Adrenal gland (tissue), 19 donors: ENCODE measurements at places on chromosomes 12 and 14. TPM values are rescaled to one million over a fixed set of nuclear protein-coding genes. Genes with fewer than 3 reads are reported as not detected.

DNA sequence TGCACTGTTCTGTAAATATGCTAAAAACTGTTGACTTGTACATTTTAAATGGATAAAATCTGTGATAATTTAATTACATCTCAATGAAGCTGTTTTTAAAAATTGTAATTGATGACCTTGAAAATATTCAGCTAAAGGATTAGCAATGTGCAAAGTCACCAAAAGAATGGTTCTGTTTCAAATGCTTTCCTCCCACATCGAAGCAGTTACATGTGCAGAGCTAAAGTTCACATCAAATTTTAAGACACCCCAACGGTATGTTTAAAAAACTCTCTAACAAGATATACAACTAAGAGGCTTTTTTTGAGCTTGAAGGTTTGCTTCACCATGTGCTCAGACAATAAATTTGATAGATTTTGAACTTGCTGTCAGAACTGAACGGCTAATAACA lies 114.6 kb upstream of the KRAS start:
- no peaks in the 10 kb centered on the region for H3K36me3 ChIP-seq
- no peak overlapping the region for H3K4me3 ChIP-seq
- no peaks in the 10 kb centered on the region for H3K27me3 ChIP-seq
- no peak for DNase-seq
- no peaks in the 10 kb centered on the region for H3K4me1 ChIP-seq

DNA sequence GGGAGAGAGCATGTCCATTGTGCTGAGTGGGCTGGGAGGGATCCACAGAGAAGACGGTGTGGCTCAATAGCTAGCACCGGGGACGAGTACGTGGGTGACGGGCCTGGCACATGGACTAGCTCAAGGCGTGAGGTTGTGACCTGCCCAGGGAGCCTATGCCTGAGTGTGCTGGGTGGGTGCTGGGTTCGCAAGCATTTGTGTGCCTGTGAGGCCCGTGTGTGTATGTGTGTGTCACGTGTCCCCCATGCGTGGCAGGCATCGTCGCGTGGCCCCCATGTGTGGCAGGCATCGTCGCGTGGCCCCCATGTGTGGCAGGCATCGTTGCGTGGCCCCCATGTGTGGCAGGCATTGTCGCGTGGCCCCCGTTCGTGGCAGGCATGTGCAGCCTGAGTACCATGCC lies 109.2 kb downstream of the TMEM121 start:
- no peaks in the 10 kb centered on the region for H3K27me3 ChIP-seq
- no peaks in the 10 kb centered on the region for H3K36me3 ChIP-seq
- H3K4me1 ChIP-seq: no peaks in the 10 kb centered on the region

DNA sequence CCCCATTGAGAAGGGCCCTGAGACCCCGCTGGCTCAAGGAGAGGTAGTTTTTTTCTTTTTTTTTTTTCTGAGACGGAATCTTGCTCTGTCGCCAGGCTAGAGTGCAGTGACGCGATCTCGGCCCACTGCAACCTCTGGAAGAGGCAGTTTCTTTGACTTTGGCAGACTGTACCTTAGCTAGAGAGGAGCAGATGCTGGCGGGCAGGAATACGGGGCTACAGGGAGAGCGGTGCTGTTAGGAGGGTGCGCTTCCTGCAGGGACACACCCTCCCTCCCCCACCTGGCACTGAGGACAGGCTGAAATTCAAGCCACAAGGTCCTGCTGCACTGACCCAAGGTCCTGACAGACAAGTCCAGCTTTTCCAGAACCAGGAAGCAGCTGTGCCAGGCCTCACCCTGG lies 32.2 kb upstream of the NUDT14 start:
- no peak overlapping the region for H3K4me3 ChIP-seq
- H3K36me3 ChIP-seq: peaks cover 29% of the 10 kb centered on the region
- DNase-seq: no peak
- no peaks in the 10 kb centered on the region for H3K4me1 ChIP-seq
- no peak overlapping the region for H3K27ac ChIP-seq
- H3K27me3 ChIP-seq: no peaks in the 10 kb centered on the region

Gene CLEC2A
- not detected for total RNA-seq

- H3K27ac ChIP-seq: no peak overlapping the region
- no peak overlapping the region for H3K4me3 ChIP-seq
- DNase-seq: peak; percentile 90
- H3K36me3 ChIP-seq: no peaks in the 10 kb centered on the region
- H3K27me3 ChIP-seq: no peaks in the 10 kb centered on the region
Measured at GRCh38 chr12:12927211-12928079, 24.5 kb downstream of the GPRC5D start.

- no peak overlapping the region for H3K27ac ChIP-seq
- no peak overlapping the region for H3K4me3 ChIP-seq
- no peaks in the 10 kb centered on the region for H3K27me3 ChIP-seq
- no peaks in the 10 kb centered on the region for H3K36me3 ChIP-seq
Measured at GRCh38 chr14:92247947-92248346, 75.0 kb upstream of the SLC24A4 start.

DNA sequence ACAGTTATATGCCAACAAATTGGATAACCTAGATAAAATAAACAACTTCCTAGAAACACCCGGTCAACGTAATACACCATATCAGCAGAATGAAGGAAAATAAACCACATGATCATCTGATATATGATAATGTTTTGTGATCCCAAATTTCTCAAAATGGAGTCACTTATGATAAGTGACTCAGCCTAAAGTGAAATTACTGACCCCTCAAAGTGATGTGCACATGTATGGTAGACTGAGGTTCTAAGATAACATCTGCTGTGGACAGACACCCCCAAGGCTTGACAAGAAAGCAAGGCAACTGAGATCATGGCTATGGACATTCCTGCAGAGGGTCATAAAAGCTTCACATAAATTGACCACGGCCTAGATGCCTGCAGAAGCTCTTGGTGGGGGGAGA lies 105.1 kb upstream of the DCN start:
- no peaks in the 10 kb centered on the region for H3K27me3 ChIP-seq

Gene GALNT8
- not detected for total RNA-seq

- H3K27me3 ChIP-seq: no peaks in the 10 kb centered on the region
- H3K36me3 ChIP-seq: no peaks in the 10 kb centered on the region
- H3K27ac ChIP-seq: peak overlapping the region; percentile 29
- DNase-seq: peak; percentile 29
Measured at GRCh38 chr14:22898302-22899090, 15.5 kb downstream of the REM2 start.

GRCh38 chr14:92584816-92585215 lies 71.2 kb downstream of the RIN3 start:
- no peak for DNase-seq
- no peaks in the 10 kb centered on the region for H3K36me3 ChIP-seq
- no peak overlapping the region for H3K4me3 ChIP-seq
- no peak overlapping the region for H3K27ac ChIP-seq
- no peaks in the 10 kb centered on the region for H3K27me3 ChIP-seq
- H3K4me1 ChIP-seq: peaks cover 18% of the 10 kb centered on the region

DNA sequence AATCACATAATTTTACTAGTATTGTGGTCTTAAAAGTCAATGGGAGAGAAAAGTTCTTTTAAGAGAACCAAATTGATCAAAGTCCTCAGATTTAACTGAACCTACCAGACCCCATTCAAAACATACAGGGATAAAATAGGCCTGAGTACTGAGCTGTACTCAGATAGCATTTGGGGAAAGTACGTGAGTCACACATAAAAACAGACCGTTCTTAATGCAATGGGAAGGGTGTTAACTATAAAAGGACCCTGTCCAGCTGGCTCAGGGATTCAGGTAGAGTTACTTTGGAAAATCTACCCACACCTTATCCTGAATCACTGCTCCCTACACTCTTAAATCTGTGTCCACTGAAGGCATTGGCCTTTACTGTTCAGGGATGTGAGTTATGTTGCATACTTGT lies 78.0 kb downstream of the PTPN21 start:
- no peaks in the 10 kb centered on the region for H3K27me3 ChIP-seq
- no peak overlapping the region for H3K4me3 ChIP-seq
- DNase-seq: no peak
- H3K36me3 ChIP-seq: no peaks in the 10 kb centered on the region
- H3K4me1 ChIP-seq: no peaks in the 10 kb centered on the region

DNA sequence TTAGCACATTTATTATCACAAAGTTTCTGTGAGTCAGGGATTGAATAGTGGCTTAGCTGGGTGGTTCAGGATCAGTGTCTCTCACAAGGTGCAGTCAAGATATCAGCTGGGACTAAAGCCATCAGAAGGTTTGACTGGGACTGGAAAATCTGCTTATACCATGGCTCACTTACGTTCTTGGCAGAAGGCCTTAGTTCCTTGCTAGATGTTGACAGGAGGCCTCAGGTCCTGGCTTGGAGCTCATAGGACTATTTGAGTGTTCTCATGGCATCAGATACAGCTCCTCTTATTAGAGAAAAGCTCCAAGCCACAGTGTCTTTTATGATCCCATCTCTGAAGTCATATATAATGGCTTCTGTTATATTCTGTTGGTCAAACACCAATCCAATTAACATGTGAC lies 127.3 kb downstream of the SLC6A15 start:
- no peak overlapping the region for H3K27ac ChIP-seq
- DNase-seq: no peak
- H3K27me3 ChIP-seq: no peaks in the 10 kb centered on the region
- no peaks in the 10 kb centered on the region for H3K36me3 ChIP-seq
- H3K4me1 ChIP-seq: no peaks in the 10 kb centered on the region

GRCh38 chr12:129530984-129531383 lies 372.8 kb downstream of the TMEM132D start:
- H3K27ac ChIP-seq: no peak overlapping the region
- H3K4me1 ChIP-seq: no peaks in the 10 kb centered on the region
- no peak for DNase-seq
- no peak overlapping the region for H3K4me3 ChIP-seq

GRCh38 chr12:50375802-50376201 lies 20.6 kb downstream of the FAM186A start:
- H3K4me1 ChIP-seq: no peaks in the 10 kb centered on the region
- no peaks in the 10 kb centered on the region for H3K36me3 ChIP-seq
- no peak overlapping the region for H3K27ac ChIP-seq
- H3K27me3 ChIP-seq: no peaks in the 10 kb centered on the region
- no peak for DNase-seq

Gene EMC9
- 38.0 TPM for total RNA-seq

- H3K27me3 ChIP-seq: no peaks in the 10 kb centered on the region
- no peak overlapping the region for H3K4me3 ChIP-seq
- H3K36me3 ChIP-seq: no peaks in the 10 kb centered on the region
- H3K27ac ChIP-seq: peak overlapping the region; percentile 76
Measured at GRCh38 chr12:124359671-124360581, 65.0 kb downstream of the RFLNA start.

GRCh38 chr14:35653045-35653444 lies 119.1 kb downstream of the INSM2 start:
- no peak for DNase-seq
- peaks cover 11% of the 10 kb centered on the region for H3K36me3 ChIP-seq
- H3K27me3 ChIP-seq: no peaks in the 10 kb centered on the region
- no peaks in the 10 kb centered on the region for H3K4me1 ChIP-seq
- no peak overlapping the region for H3K27ac ChIP-seq

DNA sequence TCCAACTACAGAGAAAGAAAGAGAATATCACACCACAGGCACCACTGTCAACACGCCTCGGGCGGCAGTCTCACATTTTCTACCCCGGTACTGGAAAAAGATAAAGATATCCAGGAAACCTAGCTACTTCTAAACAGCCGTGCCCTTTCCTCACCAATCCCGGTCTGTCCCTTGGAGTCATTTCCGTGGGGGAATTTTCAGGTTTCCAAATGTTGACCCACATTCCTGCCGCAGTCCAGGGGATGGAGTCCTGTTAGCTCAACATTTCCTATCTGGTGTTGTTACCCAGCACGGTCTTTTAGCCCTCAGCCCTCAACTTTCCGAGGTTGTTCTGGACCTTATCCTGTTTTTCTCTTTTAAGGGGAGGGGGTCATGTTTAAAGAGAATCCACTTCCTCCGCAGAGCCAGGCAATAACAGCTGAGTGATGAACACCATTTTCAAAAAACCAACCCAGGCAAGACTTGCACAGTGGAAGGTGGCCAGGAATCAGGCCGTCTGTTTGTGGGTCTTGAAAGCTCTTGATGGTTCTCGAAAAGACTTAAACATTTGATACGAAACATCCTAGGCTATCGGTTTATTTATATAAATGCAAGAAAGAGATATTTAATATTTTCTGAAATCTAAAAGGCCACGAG lies 4.6 kb downstream of the SSH1 start:
- peak overlapping the region; percentile 76 for H3K27ac ChIP-seq
- no peaks in the 10 kb centered on the region for H3K27me3 ChIP-seq
- no peak overlapping the region for H3K4me3 ChIP-seq

DNA sequence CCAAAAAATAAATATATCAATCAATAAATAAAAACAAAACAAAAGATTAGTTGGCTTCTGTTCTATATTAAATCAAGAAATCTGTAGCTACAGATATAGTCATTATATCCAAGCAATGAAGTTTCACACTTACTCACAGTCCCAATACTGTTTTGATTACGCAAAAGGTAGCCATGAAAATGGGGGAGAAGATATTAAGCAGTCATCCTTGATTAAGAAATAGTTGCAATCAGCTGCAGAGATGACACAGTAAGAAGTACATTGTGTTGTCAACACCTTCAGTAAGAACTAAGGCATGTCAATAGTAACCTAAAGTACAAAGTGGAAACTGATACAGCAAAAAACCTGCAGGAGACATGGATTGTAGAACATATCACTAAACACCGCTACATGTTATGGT lies 11.0 kb upstream of the RHOJ start:
- H3K36me3 ChIP-seq: no peaks in the 10 kb centered on the region
- DNase-seq: no peak
- no peak overlapping the region for H3K27ac ChIP-seq
- H3K4me3 ChIP-seq: no peak overlapping the region
- no peaks in the 10 kb centered on the region for H3K4me1 ChIP-seq
- no peaks in the 10 kb centered on the region for H3K27me3 ChIP-seq

- no peaks in the 10 kb centered on the region for H3K36me3 ChIP-seq
- no peaks in the 10 kb centered on the region for H3K27me3 ChIP-seq
- H3K4me3 ChIP-seq: no peak overlapping the region
- H3K27ac ChIP-seq: no peak overlapping the region
- no peaks in the 10 kb centered on the region for H3K4me1 ChIP-seq
Measured at GRCh38 chr12:52918351-52918750, 13.5 kb upstream of the KRT8 start.

Gene ARF3
- total RNA-seq: 237 TPM

- no peaks in the 10 kb centered on the region for H3K36me3 ChIP-seq
- DNase-seq: no peak
- no peaks in the 10 kb centered on the region for H3K4me1 ChIP-seq
- no peak overlapping the region for H3K27ac ChIP-seq
- no peaks in the 10 kb centered on the region for H3K27me3 ChIP-seq
- no peak overlapping the region for H3K4me3 ChIP-seq
Measured at GRCh38 chr12:128385736-128386135, 118.8 kb downstream of the TMEM132C start.

- H3K27ac ChIP-seq: no peak overlapping the region
- H3K4me3 ChIP-seq: no peak overlapping the region
- DNase-seq: no peak
- no peaks in the 10 kb centered on the region for H3K4me1 ChIP-seq
- no peaks in the 10 kb centered on the region for H3K27me3 ChIP-seq
- no peaks in the 10 kb centered on the region for H3K36me3 ChIP-seq
Measured at GRCh38 chr14:94644102-94644535, 31.9 kb downstream of the SERPINA3 start.

GRCh38 chr12:47808574-47809365 lies 10.9 kb downstream of the HDAC7 start:
- H3K4me1 ChIP-seq: peaks cover 100% of the 10 kb centered on the region
- no peaks in the 10 kb centered on the region for H3K36me3 ChIP-seq
- no peak for DNase-seq
- H3K4me3 ChIP-seq: no peak overlapping the region
